ENCODE measurements at places on chromosomes 1 and 21. TPM values are rescaled to one million over a fixed set of nuclear protein-coding genes. Genes with fewer than 3 reads are reported as not detected.

Gene NPR1
- total RNA-seq, result 23.6 TPM

Gene MPL
- total RNA-seq, result not detected

Gene CFAP45
- 1.1 TPM for total RNA-seq

Gene INKA2
- 5.1 TPM for total RNA-seq

DNA sequence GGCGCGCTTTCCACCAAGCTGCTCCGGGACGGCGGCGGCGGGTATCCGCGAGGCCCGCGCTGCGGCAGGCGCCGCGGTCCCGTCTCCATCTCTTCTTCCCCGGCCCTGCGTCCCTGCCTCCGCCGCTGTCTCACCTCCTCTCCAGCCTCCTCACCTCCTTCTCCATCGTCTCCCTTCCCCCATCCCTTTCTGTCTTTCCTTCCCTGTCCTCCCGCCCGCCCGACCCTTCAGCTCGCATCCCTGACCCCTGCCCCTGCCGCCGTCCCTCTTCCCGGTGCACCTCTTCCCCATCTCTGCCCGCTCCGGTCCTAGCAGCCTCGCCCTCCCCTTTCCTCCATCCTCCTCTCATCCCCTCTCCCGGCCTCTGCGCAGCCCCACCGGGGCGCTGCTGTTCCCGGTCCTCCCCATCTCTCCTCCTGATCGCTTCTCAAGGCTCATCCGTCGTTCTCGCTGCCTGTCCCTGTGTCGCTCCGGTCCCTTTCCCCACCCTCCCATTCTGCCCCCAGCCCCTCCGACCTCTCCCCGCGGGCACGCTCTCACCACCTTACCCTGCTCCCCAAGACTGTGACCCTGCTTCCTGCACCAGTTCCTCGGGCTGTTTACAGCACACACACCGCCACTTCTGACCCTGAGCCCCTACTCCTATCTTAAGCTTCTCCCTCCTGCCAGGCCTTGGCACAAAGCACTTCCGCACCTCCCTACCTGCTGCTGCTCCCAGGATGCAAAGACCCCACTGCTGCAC is 760 bp upstream of the NPHP4 start:
- no peak for DNase-seq
- peak overlapping the region; percentile 55 for H3K4me3 ChIP-seq
- H3K27me3 ChIP-seq, result no peaks in the 10 kb centered on the region

DNA sequence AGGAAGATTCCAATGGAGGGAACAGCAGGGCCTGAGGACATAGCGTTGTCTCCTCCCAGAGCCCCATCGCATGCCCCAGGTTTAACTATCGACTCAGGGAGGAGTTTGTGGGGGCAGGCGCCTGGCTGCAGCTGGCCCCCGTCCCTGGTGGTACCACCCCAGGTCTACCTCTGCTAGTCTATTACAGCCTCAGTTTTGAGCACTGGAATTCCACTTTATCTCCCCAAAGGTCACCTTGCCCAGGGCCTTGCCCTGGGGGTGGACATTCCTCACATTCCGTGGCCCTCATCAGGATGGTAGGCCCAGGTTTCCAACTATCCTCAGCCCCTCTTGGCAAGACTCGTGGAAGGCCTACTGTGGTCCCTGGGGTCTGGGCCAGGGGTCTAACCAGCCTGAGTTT is 65.4 kb upstream of the SSBP3 start:
- H3K27ac ChIP-seq, result no peak overlapping the region
- H3K4me3 ChIP-seq, result no peak overlapping the region
- H3K36me3 ChIP-seq, result no peaks in the 10 kb centered on the region
- no peak for DNase-seq
- H3K4me1 ChIP-seq, result peaks cover 12% of the 10 kb centered on the region

DNA sequence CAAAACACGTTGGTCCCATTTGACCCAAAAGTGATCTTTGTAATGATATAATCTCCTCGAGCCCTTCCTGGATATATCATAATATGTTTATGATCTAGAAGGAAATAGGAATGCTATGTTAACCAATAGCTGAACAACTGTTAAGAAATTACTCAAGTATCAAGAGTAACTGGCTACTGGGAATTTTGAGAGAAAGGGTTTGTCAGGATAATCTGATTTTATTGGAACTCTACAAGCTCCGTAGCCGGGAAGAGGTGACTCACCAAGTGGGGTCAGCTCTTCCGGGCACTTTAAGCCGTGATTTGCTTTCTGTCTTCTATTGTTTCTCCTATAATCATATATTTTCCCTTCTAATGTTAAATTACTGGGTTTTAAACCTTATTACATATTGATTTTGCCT is 250.5 kb upstream of the POGK start:
- no peak overlapping the region for H3K27ac ChIP-seq
- no peaks in the 10 kb centered on the region for H3K27me3 ChIP-seq
- no peaks in the 10 kb centered on the region for H3K4me1 ChIP-seq
- H3K4me3 ChIP-seq, result no peak overlapping the region
